ENCODE measurements at places on chromosomes 13 and 19. TPM values are rescaled to one million over a fixed set of nuclear protein-coding genes. Genes with fewer than 3 reads are reported as not detected.

Gene GPR12
- total RNA-seq, result not detected

Gene CABP5
- total RNA-seq, result not detected

Gene SAMD1
- total RNA-seq, result 70.1 TPM

Gene PSG7
- total RNA-seq, result not detected

Gene ADPRHL1
- total RNA-seq, result 0.89 TPM

Gene DMRTC2
- not detected for total RNA-seq

Gene GNG8
- not detected for total RNA-seq

Gene AKAP11
- total RNA-seq, result 16.5 TPM

Gene UBE2L5
- not detected for total RNA-seq

Gene SIGLEC10
- total RNA-seq, result not detected

Gene CGB8
- total RNA-seq, result not detected

Gene RNASEH2B
- total RNA-seq, result 44.5 TPM

Gene ADAMTSL5
- 12.6 TPM for total RNA-seq

All from myometrial cell (primary cell).